Left ventricle myocardium inferior (tissue), 1 donor: ENCODE measurements at places on chromosomes 1 and 21.

- DNase-seq: no peak
Observed at GRCh38 chr1:158150523-158150922, 30.2 kb upstream of the CD1D start.

DNA sequence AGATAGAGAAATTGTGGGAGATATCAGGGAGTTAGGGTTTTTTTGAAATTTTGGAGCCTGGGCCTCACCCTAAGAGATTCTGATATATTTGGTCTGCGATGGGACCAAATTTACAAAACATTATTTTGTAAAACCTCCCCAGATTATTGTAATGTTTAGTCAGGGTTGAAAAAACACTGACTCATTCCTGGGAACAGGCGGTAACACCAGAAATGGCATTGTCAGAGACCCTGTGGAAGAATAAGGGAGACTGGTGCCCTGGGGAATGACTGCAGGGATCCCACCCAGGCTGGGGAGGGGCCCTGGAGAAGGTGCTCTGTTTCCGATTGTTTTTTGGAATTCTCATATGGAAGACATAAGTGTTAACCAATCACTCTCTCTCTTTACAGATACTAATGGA is 13.1 kb upstream of the STRIP1 start:
- DNase-seq: no peak

DNA sequence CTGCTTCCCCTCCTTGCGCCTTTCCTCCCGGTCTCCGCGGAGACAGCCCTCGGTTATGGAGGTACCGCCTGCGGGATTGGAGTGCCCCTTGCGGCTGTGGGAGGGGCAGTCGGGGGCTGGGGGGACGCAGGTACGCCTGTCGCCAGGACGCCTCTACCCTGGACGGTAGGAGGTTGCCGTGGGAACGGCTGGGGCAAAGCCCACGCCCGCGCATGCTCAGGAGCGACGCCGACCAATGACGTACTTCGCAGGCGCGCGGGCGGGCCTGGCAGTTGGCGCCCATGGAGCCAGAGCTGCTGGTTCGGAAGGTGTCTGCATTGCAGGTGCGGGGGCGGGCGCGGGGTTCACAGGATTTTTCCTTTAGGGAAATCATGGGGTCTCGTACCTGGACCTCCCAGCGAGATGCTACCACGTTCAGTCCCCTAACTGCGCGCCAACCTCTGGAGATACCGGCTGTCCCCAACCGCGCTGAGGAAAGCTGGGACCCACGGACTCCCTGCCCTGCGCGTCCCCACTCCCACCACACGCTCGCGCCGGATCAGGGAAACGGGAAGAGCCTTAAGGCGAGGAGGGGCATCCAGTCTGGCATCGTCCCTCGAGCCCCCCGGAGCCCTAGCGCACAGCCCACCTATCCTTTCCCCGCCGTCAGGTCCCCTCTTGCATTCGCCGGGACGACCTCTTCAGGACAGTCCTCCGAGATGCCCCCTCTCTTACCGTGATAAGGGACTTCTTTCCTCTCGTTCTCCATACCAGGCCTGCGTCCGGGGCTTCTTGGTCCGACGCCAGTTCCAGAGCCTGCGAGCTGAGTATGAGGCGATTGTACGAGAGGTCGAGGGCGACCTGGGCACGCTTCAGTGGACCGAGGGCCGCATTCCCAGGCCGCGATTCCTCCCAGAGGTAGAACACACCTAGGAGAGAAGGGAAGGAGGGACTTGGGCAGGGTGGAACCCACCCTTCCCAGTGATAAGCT is at the start of gene IQCC:
Gene IQCC (plus strand): TSS at position 271 of the 970 bp plus-strand sequence. CDS start 11 bp downstream, at position 282.
- peak; percentile 84 for DNase-seq

GRCh38 chr1:116538544-116538943 is 32.3 kb downstream of the CD58 start:
- no peak for DNase-seq

- no peak for DNase-seq
Observed at GRCh38 chr1:185804206-185804605, 70.0 kb downstream of the HMCN1 start.

GRCh38 chr1:54277451-54278341 is 77.7 kb downstream of the MRPL37 start:
- no peak for DNase-seq

GRCh38 chr1:29687601-29688244 is 451.4 kb downstream of the PTPRU start:
- no peak for DNase-seq

DNA sequence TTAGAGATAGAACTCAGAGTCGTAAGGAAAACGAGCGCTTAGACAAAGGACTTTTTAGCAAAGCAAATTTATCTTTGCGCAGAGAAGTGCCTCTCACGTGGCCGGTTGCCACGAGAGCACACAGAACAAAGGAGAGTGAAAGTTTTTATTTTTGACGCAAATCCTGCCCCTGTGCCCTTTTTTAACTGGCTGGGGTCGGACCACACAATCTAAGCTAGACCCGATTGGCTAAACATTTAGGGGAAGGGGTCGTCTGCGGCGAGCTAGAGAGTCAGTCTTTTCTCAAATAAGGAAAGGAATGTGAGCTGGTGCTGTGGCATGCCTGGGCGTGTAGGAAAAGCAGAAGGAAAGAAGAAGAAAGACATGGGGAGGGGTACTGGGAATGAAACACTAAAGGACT is 2.4 kb downstream of the KRTAP10-2 start:
- DNase-seq: no peak

- DNase-seq: no peak
Observed at GRCh38 chr1:159864262-159864661, 1.8 kb upstream of the VSIG8 start.

- no peak for DNase-seq
Observed at GRCh38 chr1:183824291-183824690, 19.4 kb downstream of the RGL1 start.

GRCh38 chr1:224545571-224545970 is 70.5 kb upstream of the CNIH3 start:
- no peak for DNase-seq

GRCh38 chr21:36379251-36379650 is 5.9 kb upstream of the CHAF1B start:
- DNase-seq: no peak

DNA sequence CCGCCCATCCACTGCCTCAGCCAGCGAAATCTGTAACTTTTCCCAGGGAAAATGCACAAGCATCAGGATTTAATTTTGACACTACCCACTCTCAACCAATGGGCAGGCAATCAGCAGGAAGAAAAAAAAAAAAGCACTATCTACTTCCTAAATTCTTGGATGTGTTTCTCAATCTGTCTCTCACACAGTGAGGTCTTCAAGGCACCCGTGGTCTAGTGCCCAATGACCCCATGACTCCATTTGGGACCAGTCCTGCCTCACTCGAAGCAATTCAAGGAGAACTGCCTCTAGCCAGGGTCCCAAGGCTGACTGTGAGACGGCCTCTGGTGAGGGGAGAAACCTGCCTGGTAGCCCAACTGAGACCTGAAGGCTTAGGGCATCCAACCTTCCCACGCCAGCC is 35.9 kb downstream of the CSF1 start:
- DNase-seq: no peak

GRCh38 chr1:46801323-46802055 is 2.6 kb downstream of the CYP4B1 start:
- DNase-seq: no peak

- DNase-seq: peak; percentile 16
Observed at GRCh38 chr1:69824932-69825331, 257.2 kb downstream of the LRRC7 start.

DNA sequence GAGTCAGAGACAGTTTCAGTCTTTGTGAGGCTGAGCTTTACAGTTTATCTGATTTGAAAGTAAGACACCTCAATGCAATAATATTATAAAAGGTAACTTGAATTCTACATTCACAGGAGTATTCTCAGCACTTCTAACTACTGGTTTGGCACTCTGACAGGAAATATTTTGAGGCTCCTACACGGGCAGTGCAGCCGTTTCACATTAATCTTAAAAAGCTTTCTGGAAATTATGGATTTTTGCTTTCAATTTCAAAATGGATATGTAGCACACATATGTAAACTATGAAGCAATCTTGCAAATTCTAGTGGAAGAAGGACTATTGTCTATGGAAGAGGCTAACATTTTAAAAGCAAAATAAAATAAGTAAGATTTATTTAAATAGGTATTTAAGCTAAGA is 262.9 kb upstream of the SNX7 start:
- no peak for DNase-seq

DNA sequence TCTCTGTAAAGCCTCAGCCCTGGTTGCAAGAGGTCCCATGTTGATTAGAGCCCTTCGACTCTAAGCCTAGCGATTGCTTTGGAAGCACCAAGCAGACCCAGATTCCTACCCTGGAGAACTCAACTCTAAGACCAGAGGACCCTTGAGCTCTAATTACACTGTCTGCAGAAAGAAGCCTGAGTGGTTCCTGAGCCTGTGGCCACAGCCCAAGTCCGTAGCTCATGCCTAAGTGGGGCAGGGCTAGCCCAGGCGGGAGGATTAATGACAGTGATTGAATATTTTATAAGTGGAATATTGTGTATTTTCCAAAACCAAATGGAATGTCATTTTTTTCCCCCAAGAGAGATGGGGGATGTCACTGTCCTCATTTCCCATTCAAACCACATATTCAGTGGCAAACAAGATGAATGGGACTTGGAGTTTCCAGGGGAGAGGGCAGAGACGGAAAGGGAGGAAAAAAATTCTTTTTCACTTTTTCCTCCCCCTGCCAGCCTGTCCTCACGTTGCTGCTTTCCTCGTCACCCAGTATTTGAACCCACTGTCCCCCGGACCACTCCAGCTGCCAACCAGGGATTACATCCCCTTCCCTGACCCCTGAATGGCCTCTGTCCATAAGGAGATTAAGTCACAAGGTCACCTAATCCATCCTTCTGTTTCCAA is 79.6 kb upstream of the CTTNBP2NL start:
- no peak for DNase-seq

GRCh38 chr1:19452221-19452663 is 33.1 kb downstream of the CAPZB start:
- DNase-seq: peak; percentile 67

- no peak for DNase-seq
Observed at GRCh38 chr1:233313434-233314155, 13.9 kb upstream of the MAP3K21 start.

GRCh38 chr1:222995236-222995580 is 147.8 kb downstream of the TLR5 start:
- DNase-seq: no peak

DNA sequence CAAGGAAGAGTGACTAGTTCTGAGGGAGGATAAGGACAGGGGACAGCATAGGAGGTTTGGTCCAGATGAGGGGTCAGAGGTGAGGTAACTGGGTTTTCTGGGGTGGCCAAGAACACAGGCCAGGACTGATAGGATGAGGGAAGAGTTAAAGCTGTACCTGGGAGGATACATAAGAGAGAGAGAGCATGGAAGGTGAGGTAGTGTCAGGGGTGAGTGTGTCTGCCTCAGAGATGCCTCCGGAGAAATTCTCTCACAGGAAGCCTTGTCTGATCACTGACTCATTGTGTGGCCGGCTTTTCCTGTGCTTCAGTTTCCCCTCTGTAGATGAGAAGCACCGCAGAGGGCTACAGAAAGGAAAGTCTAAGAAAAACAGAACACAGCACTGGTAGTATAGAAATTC is 40.2 kb downstream of the FASLG start:
- no peak for DNase-seq

DNA sequence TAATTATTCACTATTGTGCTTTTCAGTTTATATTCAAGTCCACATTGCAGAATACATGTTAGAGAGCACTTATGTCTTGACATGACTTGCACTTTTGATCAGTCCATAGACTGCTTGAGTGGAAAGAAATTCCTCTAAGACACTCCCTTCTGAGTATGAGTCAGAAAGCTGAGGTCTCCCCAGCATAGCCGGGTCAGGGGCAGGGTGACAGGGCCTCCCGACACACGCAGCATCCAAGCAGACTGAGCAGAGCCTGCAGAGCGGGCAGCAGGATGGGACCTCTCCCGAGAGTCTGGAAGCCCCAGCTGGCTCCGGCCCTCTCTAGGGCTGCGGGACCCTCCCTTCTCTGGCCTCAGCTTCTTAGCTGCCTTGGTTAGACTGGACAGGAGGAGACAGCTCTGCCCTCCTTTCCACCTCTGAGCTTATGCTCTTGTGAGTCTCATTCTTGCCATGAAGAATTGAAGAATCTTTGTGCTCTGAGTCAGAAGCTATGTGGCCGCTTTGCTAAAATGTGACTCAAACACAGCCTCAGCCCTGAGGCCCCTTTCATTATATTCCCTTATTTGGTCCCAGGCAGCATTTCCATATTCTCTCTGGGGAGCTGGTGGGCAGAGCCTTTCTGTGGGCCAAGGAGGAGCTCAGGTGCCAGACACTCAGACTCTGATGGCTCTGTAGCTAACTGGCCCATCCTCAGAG is 11.2 kb upstream of the CAPN2 start:
- no peak for DNase-seq

GRCh38 chr1:63640633-63641567 is 47.7 kb downstream of the PGM1 start:
- DNase-seq: no peak

GRCh38 chr21:41361786-41362604 is at the start of gene MX2:
Gene MX2, plus strand, starts transcription at chr21:41362027. Its CDS starts 14,880 bp downstream, at chr21:41376907.
- peak; percentile 77 for DNase-seq
